ENCODE measurements at places on chromosomes 3 and 15.

DNA sequence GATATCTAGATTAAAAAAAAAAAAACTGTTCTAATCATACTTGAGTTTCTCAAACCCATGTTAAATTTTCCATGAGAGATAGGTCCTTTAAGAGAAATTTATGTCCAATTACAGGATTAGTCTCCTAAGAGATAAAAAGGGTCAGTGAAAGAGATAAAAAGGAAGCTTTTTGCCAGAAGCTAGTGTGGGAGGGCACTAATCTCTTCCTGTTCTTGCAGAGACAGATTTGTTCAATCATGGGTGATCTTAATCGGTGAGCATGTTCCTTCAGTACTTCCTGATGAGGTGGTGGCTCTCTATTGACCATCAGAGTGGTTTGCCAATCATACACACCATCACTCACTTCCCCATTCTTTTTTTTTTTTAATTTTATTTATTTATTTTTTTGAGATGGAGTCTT lies 16.9 kb upstream of the LPP start:
- no peak for DNase-seq

GRCh38 chr3:171704002-171704401 lies 106.3 kb downstream of the PLD1 start:
- no peak for DNase-seq

- DNase-seq = no peak
Observed at GRCh38 chr3:127679534-127680145, 6.9 kb downstream of the ABTB1 start.

DNA sequence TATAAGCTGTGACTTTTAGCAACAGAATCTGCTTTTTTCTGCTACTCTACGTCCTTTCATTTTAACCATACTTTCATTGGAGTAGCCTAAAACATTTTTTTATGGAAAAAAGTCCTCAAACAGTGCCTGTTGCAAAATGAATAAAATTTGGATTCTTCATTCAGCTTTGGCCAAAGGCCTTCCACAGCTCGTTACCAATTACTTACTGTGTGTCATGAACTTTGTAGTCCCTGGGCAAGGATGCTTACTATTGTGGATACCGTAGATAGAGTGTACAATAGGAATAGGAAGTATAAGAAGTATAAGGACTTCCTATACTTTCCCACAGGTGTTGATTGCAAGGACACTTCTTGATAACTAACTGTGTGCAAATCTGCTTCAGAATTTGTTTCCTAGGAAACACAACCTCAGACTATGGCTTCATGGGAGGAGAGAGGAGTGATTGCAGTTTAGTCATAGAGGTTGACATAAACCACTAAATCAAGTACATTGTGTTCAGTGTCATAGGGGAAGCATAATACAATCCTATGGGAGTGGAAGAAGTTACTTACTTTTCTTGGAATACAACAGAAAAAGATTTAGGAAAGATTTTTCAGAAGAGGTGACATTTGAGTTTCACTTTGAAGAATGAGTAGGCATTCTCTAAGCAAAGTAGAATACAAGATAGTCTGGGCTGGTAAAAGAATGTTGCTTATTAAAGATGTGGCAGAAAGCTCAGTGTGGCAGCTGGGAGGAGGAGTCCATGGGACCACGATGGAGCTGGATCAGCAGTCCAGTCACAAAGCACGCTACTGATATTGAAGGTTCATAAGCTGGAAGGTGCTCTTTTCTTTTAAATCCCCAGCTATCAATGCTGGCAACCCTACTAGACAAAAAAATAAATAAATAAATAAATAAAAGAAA lies 309.7 kb upstream of the TPRG1 start:
- DNase-seq = no peak

- no peak for DNase-seq
Observed at GRCh38 chr3:46892285-46893145, 15.0 kb downstream of the PTH1R start.

GRCh38 chr3:26229801-26230200 lies 392.8 kb upstream of the LRRC3B start:
- DNase-seq = no peak

GRCh38 chr3:124800511-124801258 lies 70.4 kb downstream of the UMPS start:
- DNase-seq = no peak

DNA sequence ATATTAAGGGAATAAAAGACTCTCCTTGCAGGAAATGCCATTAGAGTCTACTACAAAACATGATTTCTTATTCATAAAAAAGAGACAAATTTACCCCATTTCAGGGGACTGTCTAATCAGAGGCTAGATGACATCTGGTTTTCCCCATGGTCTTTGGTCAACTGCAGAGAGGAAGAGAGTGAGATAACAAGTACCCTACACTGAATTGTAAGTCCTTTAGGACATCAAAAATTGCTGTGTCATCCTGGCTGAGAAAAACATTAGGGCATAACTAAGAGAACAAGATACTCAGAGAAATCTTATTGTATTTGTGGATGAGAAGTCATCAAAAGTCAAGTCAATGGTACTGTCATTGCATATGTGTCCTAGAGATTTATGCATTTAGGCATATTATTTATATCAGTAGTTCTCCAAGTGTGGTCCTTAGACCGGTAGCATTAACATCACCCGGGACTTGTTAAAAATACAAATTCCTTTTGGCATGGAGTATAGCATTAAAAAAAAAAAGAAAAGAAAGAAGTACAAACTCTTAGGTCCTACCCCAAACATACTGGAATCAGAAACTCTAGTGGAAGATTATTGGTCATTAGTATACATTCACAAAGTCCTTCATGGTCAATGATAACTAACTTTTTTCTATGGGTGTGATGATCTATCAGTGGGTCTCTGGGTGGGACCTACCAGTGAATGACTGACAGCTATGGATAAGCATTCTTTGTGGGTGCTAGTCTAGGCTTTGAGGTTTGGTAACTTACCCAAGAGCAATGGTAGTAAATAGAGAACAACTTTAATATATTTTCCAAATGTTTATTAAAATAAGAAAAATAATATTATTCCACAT lies 29.0 kb upstream of the TBC1D5 start:
- no peak for DNase-seq

- DNase-seq = no peak
Observed at GRCh38 chr3:114380233-114380651, 86.4 kb downstream of the TIGIT start.

- DNase-seq = no peak
Observed at GRCh38 chr15:75578173-75578947, 755 bp downstream of the PTPN9 start.

DNA sequence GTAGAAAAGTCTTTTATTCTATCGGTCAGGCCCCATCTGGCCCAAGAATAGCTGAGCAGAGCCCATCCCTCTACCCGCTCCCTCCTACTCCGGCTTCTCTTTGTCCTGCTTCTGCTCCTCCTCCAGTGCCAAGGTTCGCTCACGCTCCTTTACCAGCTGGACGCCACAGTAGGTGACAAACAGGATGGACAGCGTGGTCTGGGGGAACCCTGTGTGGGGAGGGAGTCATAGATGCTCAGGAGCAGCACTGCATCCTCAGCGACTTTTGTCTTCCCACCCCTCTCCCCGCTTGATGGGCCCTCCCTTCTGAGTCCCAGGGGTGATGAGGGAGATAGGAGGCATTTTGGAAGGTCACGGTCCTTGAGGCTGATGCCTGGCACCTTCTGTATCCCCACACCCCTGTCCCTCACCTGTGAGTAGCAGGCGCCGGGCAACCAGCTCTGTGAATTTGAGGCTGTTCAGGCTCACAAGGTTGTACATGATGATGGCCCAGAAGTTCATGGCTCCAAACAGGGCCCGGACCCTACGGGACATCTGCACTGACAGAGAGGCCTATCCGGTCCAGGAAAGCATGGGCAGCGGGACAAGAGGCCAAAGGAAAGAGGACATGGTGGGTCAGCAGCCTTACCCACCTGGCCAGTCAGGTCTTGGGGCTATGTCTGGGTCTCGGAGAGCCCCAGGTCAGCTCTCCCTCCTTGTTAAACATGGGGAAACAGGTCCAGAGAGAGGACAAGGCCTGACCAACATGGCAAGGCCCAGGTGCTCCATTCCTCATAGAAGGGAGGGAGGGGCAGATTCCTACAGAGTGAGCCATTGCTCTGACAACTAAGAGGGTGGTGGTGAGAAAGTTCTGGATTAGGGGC lies 7.6 kb downstream of the KLHL40 start:
- DNase-seq = no peak

GRCh38 chr3:12593473-12593872 lies 36.6 kb downstream of the MKRN2 start:
- no peak for DNase-seq

DNA sequence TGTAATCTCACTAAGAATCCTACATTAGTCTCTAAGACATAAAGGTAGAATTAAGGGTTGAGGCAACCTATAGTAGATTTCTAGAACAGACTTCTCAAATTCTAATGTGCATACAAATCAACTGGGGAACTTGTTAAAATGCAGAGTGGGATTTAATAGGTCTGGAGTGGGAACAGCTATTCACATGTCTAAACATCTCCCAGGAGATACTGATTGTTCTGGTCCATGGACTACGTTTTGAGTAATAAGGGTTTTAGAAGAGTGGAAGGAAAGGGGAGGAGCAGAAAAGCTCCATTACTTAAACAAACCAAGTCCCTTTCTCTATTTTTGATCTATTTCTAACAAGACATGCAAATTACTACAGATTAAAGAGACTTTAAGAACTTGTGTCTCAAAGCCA lies 524.8 kb downstream of the TUSC7 start:
- DNase-seq = no peak

DNA sequence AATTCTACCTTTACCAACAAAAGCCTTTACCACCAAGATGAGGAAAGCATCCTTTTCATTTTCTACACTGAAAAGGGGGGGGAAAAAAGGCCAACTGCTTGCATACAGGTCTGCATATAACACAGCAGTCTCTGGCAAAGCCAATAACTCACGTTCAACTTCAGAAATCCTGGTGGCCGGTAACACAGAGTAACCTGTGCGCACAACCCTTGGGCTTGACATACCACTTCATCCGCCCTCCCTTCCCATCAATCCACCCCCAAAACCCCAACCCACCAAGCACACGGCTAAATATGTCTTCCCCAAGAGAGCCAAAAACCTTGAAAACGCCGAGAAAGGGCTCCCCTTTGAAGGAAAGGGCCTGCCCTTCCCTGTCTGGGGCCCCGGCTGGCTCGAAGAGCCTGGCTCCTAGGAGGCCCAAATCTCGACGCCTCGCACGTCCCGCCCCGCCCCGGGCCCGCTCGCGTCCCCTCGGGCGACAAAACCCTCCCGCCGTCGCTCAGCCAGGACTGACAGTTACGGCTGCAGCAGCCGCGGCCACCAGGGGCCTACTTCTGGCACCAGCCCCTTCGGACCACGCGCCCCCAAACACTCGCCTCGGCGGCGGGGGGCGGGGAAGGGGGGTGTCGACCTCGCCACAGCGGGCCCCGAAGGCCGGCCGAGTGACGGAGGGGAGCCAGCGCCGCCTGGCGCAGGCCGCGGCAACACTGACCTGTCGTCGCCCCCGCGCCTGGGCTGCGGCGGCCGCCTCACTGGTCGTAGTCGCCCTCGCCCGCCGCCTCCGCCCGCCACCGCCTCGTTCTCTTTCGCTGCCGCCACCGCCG lies 835 bp downstream of the UBE3A start:
- peak; percentile 26 for DNase-seq

- no peak for DNase-seq
Observed at GRCh38 chr3:61638741-61639140, 77.4 kb downstream of the PTPRG start.

DNA sequence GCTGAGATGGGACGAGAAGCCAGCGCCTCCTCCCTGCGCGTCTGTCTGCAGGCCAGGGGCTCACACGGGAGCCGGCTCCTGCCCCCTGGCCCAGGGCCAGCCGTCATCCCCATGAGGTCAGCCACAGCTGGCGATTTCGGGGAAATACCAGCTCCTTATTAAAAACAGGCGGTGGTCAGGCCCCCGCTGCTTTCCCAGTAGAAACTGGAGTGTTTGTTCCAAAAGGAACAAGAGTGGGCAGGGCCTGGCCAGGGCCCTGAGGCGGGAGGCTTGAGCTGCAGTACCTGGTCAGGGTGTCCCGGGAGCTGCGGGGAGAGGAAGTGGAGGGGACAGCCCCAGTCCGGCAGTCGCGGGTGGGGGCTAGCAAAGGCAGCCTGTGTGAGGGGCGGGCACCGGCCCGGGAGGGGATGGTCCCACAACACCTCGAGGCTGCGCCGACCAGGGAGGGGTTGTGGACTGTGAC lies 17.8 kb downstream of the MYL3 start:
- DNase-seq = peak; percentile 14

- no peak for DNase-seq
Observed at GRCh38 chr3:27114684-27115083, 254.5 kb downstream of the NEK10 start.

GRCh38 chr3:69791919-69792399 lies 52.7 kb downstream of the MITF start:
- DNase-seq = no peak

DNA sequence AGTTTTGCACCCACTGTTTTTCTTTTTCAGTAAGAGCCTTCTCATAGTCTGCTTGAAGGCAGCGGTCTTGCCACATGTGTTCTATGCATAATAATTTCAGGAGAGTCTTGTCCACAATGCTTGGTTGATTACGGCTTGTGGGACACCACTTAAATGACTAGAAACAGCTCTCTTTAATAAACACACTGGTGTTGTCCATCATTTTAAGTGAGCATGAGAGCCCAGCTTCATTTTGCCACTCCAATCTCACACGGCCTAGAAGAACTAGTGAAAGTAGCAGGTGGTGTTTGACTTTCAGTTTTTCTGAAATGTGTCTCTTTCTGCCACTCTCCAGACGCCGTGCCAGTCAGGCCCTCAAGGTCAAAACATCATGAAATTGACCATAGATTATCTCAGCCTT lies 292.1 kb downstream of the LPP start:
- DNase-seq = no peak

- no peak for DNase-seq
Observed at GRCh38 chr3:112557976-112558375, 3.8 kb downstream of the ATG3 start.

DNA sequence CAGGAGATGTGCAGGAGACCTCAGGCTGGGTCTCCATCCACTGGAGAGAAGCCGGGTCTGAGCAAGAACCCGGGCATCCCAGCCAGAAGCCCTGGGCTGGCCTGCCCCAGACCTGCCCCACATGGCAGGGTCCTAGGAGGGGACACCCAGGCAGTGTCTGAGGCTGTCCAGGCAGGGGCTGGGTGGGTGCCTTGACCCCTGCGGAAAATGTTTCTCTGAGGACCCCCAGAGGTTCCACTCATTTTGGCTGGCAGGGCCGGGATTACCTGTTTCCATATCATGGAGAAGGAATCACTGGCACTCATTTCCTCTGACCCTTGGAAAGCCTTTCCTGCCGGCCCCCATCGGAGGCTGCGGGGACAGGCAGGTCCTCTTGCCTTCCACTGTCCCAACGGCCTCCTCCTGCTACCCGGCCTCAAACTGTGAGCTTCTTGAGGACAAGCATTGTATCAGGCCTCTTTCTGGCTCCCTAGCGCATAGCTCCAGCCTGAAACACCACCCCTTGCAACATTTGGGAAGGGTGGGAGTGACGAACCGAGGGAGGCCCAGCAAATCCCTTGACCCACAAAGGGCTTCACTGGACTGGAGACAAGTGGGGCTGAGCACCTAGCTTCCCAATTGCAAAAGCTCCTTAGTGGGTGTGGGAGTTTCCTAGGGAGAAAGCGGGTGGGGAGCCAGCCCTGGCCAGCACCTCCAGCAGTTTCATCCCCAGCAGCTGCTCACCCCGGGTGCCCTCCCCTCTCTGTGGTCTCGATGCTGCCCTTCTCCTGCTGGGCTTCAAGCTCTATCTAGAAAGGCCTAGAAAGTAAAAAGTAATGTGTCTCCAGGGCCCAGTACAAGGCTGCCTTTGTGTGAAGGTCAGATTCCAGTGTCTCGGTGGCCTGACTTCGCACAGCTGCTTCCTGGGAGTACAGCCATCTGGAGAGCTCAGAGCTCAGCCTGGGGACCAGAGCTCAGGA lies 29.7 kb downstream of the ACSBG1 start:
- no peak for DNase-seq
